ENCODE measurements at places on chromosomes 13 and 19. TPM values are rescaled to one million over a fixed set of nuclear protein-coding genes. Genes with fewer than 3 reads are reported as not detected.

DNA sequence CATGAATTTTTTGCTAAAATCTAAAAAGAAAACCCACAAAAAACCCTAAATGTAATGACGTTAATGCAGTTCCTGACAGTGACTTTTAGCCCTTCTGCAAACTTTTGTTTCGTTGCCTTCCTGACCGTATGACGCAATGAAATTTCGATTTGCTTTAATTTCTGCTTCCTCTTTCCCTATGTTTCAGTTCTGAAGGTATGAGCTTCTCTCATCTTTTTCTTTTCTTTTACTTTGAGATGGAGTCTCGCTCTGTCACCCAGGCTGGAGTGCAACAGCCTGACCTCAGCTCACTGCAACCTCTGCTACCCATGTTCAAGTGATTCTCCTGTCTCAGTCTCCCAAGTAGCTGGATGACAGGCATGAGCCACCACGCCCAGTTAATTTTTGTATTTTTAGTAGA is 6.1 kb upstream of the LILRA5 start:
- DNase-seq = no peak

DGKH gene
- polyA plus RNA-seq = 4.4 TPM

DNA sequence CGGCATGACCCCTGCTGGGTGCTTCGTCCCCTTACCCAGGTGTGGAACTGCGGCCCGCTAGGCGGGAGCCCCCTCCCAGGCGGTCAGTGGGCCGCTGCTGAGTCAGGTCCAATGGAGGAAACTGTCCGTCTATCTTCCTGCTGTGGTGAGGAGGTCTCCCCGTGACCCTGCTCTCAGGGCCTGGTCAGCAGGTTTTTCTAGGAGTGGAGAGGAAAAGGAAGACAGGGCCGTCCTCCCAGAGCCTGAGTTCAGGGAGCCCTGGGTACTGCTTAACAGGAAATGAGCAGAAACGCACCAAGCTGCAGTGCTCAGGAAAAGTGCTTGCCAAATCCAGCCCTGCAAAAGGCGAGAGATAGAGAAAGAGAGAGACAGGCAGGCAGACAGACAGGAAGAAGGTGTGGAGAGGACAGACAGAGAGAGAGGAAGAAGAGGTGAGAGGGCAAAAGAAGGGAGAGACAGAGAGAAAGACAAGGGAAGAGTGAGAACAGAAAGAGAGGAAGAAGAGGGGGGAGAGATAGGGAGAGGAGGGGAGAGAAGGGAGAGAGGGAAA is 10.3 kb downstream of the SH3GL1 start:
- DNase-seq = no peak

CEACAM3 gene
- polyA plus RNA-seq = not detected

DNA sequence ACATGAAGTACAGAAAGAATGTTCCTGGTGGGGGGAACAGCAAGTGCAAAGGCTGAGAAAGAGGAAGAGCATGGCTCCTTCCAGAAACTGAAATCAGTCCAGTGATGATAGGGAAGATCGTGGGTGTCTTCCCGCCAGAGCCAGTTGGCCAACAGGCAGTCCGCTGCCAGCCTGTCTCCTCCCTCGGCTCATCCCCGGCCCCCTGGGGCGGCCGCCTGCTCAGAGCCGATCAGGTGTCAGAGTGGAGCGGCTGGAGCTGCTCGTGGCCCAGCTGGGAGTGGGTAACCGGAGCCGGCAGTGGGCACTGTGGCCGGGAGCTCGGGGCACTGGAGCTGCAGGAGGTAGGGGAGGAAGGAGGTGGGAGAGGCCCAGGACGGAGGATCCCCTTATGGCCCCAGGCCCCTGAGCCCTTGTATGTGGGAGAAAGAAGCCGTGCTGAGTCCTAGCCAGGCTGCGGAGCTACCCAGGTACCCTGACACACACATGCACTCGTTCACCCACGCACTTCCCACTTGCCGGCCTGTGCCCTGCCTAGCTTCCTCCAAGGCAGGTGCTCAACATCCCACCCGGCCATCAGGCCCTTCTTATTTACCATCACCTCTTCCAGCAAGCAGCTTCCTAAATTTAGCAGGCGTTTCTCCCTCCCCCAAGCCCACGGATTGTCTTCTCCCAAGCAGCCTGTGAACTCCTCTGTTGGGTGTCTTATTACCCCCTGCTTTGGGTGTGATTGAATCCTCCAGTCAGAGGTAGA is 1.7 kb downstream of the ANKRD24 start:
- no peak for DNase-seq

HAUS5 gene
- 16.1 TPM for polyA plus RNA-seq

TEX30 gene
- 12.1 TPM for polyA plus RNA-seq

TSKS gene
- not detected for polyA plus RNA-seq

ZNF534 gene
- not detected for polyA plus RNA-seq

DNA sequence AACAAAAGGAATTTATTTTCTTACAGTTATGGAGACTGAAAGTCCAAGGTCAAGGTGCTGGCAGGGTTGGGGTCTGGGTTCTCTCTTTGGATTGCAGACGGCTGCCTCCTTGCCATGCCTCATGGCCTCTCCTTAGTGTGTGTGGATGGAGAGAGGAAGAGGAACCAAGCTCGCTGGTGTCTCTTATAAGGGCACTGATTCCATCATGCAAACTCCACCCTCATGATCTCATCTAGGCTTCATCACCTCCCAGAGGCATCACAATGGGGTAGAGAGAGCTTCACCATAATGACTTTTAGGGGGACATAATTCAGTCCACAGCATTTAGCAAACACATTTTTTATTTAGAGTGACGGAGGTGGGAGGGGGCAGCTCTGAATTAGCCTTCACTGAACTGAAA is 104.9 kb upstream of the ABCC4 start:
- no peak for DNase-seq

GRCh38 chr13:80598189-80598588 is 257.3 kb upstream of the SPRY2 start:
- DNase-seq = no peak

- DNase-seq = no peak
Observed at GRCh38 chr13:23995283-23996073, 98.2 kb upstream of the C1QTNF9B start.

- no peak for DNase-seq
Observed at GRCh38 chr13:93635616-93636032, 409.0 kb downstream of the GPC6 start.

DNA sequence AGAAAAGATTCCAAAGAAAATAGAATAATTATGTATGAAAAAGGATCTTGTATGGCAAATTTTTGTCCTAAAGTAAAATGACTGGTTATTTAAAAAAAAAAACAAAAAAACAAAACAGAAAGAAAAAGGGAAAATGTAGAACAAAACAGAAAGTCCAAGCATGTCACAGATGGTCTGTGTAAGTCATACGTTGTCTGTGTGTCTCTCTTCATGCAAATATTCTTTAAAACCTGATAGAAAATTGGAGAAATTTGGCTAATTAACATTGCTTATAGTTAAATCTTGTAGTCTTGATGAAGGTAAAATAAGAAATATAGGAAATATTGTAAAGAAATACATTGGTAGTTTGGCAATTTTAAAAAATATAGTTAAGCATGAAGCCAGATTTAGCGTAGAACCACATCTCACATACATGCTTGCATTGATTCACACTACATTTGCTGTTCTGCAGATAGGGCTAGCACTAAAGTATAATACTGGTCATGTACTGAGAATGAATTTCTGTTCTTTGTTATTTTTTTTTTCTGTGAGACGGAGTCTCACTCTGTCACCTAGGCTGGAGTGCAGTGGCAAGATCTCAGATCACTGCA is 58.4 kb downstream of the SPRYD7 start:
- DNase-seq = no peak

GRCh38 chr19:49973987-49974386 is 13.0 kb upstream of the SIGLEC11 start:
- no peak for DNase-seq

GRCh38 chr19:46875234-46875633 is 14.4 kb downstream of the ARHGAP35 start:
- no peak for DNase-seq

- peak; percentile 68 for DNase-seq
Observed at GRCh38 chr19:50315773-50316448, 13.3 kb downstream of the KCNC3 start.

CD79A gene
- 0.29 TPM for polyA plus RNA-seq

- DNase-seq = no peak
Observed at GRCh38 chr13:112845511-112846144, 123.4 kb upstream of the MCF2L start.

DNA sequence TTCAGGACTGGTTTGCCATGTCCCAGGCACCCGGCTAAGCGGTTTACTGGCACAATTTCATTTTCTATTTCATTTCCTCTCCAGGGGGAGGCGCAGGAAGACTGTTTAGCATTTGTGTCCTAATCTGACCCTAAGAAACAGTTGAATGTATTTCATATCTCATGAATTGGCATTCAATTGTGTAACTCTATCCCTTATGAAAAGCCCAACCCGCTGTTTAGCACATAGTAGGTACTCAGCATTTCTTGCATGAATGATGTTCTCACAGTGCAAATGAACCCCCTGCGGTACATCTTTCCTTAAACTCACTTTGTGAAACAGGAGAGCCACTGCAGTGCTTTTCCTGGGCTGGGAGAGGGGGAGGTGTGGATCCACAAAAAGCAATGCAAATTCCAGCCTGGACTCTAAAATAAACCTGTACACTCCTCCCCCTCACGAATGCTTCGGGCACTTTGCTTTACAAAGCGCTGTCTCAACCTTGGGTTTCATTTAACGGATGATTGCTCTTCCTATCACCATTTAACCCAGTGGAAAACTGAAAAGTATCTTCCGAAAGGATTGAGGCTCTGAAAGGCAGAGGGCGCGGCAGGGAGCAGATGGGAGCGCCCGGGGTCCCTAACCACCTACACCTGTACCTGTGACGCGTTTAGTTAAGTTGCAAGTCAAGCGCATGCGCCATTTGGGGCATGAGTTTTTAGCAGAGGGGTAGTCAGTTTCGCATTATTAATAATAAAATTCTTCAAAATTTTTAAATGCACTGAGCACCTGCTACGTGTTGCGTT is 1.2 kb upstream of the EEF2 start:
- DNase-seq = peak; percentile 51

- no peak for DNase-seq
Observed at GRCh38 chr19:39531834-39532232, 819 bp downstream of the EID2B start.

METTL21C gene
- polyA plus RNA-seq = not detected

SH2D3A gene
- polyA plus RNA-seq = 10.0 TPM

NANOS3 gene
- 1.2 TPM for polyA plus RNA-seq

ATXN8OS gene
- not detected for polyA plus RNA-seq

DNA sequence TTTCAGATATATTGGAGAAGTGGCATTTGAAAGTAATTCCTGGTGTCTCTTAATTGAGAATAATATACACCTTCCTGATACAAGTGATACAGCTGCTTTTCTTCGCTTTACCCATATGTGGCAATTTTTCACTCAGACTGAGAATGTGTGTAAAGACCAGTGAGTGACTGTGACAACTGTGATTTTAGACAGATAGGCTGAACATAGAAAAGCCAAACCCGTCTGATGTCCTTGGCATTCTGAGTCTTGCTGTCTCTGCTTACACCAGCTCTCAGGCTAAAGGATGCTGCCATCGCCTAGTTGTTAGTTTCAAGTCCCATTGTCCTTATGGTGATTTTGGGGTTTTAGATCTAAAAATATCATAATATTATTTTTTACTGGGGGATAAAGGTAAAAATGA is 492.6 kb downstream of the RFC3 start:
- no peak for DNase-seq

- no peak for DNase-seq
Observed at GRCh38 chr13:43306372-43306771, 283.0 kb downstream of the DNAJC15 start.

DNA sequence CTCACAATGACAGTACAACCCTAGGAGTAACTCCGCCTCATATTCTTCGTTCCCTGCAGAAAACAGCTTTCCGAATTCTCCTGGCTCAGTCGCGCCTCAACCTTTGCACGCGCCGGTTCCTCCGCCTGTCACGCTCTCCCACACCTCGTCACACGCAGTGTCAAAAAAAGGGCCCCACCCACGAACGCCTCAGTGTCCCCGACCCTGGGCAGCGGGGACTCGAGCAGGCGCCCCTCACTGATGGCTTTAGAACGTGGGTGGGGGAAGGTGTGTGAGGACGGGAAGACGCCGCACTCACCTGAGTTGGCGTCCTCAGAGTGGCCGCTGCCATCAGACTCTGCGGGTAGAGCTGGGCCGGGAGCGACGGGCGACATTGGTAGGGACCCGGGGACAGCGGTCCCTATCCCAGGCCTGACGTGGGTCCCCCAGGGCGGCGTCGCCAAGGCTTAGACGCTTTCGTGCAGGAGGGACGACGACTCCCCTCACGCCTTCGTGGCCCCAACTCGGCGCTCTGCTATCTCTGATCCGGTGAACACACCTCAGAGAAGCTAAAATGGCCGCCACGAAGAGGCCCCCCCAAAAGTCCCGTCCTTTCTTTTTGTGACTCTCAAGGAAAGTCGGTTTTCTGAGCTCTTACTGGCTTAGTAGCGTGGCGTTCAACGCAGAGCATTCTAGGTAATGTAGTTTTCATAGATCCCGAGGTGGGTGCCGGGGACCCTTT is at the start of gene ZNF154:
Gene ZNF154 (minus strand): TSS at position 564 of the 721 bp plus-strand sequence. CDS start 233 bp downstream, at position 331.
- DNase-seq = no peak

FGF21 gene
- not detected for polyA plus RNA-seq

GRCh38 chr19:49848938-49849337 is 2.0 kb upstream of the PTOV1 start:
- DNase-seq = no peak

IZUMO2 gene
- polyA plus RNA-seq = not detected

GRCh38 chr19:7078008-7078407 is 8.5 kb downstream of the ZNF557 start:
- DNase-seq = peak; percentile 33

- DNase-seq = no peak
Observed at GRCh38 chr13:113466383-113466782, 13.1 kb upstream of the ADPRHL1 start.

DNA sequence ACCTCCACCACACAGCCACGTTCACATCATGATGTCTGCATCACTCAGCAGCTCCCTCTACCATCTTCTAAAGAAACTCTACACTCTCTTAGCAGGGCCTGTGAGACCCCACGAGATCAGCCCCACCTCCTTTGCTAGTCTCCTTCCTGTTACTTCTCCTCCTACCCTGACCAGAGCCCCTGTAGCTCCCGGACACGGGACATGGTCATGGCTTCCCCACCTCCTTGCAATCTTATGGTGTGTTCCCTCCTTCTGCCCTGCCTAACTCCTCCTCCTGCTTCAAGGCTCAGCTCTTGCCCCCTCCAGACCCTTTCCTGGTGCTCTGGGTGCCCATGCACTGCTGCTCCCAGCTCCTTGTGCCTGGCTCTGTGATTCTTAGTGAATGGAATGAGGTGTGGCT is 8.1 kb upstream of the MRPS31 start:
- no peak for DNase-seq

GRCh38 chr13:109281903-109282635 is 504.3 kb downstream of the IRS2 start:
- no peak for DNase-seq

- DNase-seq = no peak
Observed at GRCh38 chr13:19822673-19823072, 39.9 kb upstream of the PSPC1 start.

GFY gene
- polyA plus RNA-seq = 0.16 TPM

Data from A549 (cell line).